ENCODE measurements at places on chromosomes 6 and 20.
A peak's percentile ranks its signal among the peaks of the same experiment; 100 is the strongest.

GRCh38 chr6:52491203-52492069 lies 71.3 kb downstream of the EFHC1 start:
- DNase-seq = no peak

- DNase-seq = no peak
These were observed 2.1 kb upstream of the LAMA5 start for GRCh38 chr20:62368976-62369814.

GRCh38 chr6:21033575-21034026 lies 499.3 kb downstream of the CDKAL1 start:
- no peak for DNase-seq

DNA sequence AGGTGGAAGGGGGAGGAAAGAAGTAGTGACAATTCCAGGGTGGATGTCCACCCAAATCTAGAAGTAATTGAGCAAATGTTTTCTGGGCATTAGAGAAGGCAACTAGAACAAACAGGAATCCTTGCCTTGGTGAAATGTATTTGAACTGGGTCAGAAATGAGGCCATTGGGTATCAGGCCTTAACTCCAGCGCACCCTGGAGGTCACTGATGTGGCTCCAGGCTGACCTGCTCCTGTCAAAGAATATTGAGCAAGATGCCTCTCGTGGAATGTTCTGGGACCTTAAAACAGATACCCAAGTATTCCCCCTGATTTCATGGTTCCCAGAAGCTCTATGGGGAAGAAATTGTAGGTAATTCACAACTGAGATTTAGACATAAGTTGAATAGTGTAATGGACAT lies 6.9 kb downstream of the HLA-DPB1 start:
- DNase-seq = no peak

GRCh38 chr20:49697071-49697470 lies 16.6 kb downstream of the B4GALT5 start:
- DNase-seq = no peak

GRCh38 chr20:11137688-11138087 lies 463.9 kb upstream of the JAG1 start:
- no peak for DNase-seq

DNA sequence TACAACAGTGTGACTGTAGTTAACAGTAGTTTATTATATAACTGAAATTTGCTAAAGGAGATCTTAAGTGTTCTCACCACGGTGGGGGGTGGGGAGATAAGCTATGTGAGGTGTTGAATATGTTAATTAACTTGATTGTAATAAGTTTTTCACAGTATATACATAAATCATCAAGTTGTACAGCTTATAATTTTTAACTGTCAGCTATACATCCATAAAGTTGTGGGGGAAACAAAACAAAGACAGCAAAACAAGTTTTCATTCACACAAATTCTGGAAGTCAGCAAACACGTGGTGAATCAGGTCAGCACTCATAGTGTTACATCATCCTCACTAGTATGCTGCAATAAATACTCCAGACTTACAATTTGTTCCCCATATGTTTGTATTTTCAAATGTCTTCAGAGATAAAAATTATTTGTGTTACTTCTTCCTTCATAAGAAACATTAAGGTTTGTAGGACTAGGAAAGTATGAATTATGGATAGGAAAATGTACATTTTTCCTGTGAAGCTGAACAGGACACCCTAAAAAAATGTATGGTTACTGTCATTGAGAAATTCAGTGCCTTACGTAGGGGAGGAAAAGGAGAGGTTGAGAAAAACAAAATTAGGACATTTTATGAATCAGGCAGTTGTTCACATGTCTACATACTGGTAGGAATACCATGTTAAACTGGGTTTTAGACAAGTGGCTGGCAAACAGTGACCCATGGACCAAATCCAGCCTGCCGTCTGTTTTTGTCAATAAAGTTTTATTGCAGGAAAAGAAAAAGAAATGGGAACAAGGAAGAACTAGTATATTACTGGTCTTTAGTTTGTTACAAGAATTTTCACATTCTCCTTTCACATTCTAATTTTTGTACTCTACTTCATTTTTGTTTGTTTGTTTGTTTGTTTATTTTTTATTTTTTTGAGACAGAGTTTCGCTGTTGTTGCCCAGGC lies 6.0 kb downstream of the SUMO4 start:
- DNase-seq = no peak

DNA sequence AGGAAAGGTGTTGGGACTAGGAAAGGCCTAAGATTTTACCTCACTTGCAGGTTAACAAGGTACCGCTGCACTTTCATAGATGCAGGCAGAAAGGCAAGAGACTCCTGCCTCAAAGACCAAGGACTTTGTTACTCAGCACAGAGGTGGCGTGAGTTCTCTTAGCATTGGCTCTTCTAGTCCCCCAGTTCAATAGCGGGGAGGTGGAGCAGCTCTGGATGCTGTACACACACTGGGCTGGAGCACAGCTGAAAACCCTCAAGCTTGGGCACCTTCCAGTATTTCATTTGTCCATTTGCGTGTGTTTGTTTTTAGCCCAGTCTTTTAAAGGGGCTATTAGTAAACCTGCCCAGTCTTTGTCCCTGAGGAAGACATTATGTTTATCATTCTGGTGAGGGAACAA lies 345.2 kb downstream of the FARS2 start:
- no peak for DNase-seq

DNA sequence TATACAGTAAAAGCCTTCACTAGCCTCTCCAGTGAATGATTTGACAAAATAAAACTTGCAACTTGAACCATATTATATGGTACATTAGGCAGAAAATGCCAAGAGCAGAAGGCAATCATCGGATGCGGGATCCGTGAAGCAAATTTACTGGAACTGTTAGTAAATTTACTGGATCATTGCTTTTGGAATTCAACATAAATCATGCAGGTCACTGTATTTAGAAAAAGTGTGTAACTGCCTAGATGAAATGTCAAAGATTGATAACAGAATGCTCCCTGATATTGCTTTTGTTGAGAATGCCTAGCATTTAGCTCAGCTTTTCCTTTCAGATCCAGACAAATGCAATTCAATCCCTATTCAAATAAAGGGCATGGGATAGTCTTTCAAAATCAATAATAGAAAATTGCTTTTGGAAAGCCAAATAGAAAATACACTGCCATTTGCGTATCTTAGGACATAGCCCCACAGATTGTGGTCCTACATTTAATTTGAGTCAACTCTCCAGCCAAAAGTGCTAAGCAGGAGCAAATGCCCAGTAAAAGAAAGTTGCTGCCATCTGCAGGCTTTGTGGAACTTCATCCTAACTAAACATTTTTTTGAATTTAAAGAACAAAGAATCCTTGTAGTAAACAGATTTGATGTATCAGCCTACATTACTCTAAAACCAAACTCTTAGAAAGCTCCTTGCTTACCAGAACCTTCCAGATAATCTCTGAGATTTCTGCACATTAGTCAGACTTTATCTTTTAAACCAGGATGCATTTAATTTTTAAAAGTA lies 109.5 kb upstream of the HSF2 start:
- no peak for DNase-seq

GRCh38 chr6:32937230-32937633 lies 3.6 kb downstream of the HLA-DMB start:
- no peak for DNase-seq

- DNase-seq = no peak
These were observed 392.4 kb upstream of the HS3ST5 start for GRCh38 chr6:114735025-114735735.

GRCh38 chr6:53794720-53795339 lies at the start of gene LRRC1:
Gene LRRC1 (plus strand): TSS chr6:53795005. CDS start chr6:53795257, 252 bp downstream.
- DNase-seq = peak; percentile 76

GRCh38 chr6:71523548-71523947 lies 234.9 kb downstream of the OGFRL1 start:
- DNase-seq = no peak

DNA sequence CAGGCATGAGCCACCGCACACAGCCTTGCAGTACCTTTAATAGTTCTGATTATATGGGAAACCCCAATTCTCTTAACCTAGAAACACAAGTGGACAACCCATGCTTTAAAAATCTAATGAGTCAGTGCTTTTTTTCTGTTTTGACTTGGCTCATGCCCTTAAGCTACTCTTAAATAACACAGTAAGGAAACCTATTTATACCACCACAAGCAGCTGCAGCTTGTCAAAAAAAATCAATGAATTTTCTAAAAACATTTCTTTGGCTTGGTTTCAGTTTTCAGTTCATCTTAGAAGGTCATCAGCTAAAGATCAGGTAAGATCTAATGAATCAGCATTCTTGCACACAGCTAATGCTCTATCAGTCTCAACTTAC lies 124.1 kb upstream of the DST start:
- DNase-seq = no peak

- DNase-seq = no peak
These were observed 78.4 kb downstream of the RNF144B start for GRCh38 chr6:18465410-18466154.

DNA sequence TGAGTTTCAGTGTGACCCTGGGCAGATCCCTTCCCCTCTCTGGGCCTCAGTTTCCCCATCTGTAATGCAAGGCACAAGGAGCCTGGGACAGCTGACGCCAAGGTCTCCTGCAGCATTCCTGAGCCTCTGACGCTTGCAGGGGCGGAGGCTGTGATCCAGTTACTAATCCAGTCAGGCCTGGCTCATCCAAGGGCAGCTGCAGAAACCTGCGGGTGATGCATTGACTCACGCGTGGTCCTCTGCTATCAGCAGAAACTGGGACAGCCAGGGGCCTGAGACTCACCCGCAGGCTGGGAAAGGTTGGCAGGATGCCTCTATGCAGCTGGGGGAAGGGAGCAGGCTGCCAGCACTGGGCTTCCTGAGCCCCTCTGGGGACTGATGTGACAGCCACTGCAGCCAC lies 65.0 kb upstream of the SIRPA start:
- no peak for DNase-seq

DNA sequence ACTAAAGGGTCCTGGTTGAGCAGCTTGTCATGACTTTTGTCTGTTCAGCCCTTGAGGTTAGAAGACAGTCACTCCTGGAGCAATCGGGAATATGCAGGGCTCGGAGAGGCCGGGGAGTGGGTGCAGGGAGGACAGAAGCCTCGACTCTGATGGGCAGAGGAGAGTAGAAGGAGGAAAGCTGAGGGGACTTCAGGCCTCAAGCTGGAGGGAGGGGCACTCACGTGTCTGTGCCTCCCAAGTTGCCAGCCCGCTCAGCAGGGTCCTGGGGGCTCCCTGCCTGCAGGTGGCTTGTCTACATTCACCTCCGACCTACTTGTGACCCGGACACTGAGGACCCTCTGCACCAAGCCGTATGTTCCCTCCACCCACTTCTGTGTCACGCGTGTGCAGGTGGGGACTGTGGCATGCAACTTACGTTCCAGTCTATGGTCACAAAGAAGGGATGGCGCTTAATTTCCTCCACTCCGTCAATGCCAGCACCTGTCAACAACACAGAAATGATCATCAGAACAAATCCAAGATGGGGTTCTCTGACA lies 86.8 kb upstream of the MPC1 start:
- DNase-seq = no peak

GRCh38 chr6:35492258-35492973 lies 4.5 kb downstream of the TEAD3 start:
- DNase-seq = no peak

- DNase-seq = no peak
These were observed 31.3 kb upstream of the PPP1R3G start for GRCh38 chr6:5053864-5054244.

DNA sequence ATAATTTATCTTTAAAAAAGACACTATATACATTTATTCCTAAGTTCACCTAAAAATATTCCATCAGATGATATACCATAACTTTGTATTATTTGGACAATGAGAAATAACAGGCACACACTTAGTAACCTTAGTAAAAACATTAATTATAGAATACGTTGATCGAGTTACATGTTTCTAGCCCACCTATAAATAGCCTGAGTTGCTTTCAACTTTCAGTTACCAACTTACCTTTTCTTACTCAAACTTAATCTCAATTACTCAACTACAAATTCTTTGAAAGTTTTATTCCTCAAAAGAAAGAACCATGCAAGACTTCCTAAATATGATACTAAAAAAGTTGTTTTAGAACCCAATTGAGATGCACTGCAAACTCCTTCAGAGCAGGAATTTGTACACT lies 12.2 kb downstream of the ARHGAP18 start:
- no peak for DNase-seq

DNA sequence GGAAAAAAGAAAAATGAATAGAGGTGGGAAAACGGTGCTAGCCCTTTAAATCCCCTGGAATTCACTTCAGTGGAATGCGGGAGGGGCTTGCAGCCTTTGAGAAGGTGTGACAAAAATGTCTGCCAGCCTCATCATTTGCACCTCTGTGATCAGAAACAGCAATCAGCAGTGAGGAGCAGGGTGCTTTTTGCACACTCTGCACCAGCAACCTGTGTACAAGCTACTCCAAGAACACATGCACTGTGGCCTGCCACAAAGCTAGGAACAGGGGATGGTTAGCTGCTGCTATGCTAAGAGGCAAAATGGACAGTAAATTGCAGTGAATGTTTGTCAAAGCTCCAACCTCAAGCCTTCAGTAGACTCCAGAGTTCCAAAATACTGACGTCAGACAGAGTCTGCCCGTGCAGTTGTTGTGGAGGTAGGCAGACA lies 29.7 kb downstream of the GINS1 start:
- DNase-seq = no peak

DNA sequence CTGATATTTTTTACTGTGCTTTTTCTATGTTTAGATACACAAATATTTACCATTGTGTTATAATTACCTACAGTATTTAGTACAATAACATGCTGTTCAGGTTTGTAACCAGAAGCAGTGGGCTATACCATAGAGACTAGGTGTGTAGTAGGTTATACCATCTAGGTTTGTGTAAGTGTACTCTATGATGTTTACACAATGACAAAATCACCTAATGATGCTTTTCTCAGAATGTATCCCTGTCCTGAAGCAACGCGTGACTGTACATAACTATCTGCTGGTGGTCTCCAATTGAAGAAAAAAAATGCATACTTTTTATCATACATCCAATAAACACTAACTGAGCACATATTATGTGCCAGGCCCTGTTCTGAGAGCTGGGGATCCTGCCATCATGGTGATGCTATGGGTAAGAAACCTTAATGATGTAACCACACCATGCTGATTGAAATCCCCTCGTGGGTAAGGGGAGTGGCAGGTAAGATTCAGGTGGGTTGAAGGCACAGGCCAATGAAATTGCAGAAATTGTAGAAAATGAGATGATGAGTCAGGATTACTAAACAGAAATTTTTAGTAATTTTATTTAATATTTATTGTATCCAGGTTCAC lies 76.8 kb downstream of the FYN start:
- no peak for DNase-seq

DNA sequence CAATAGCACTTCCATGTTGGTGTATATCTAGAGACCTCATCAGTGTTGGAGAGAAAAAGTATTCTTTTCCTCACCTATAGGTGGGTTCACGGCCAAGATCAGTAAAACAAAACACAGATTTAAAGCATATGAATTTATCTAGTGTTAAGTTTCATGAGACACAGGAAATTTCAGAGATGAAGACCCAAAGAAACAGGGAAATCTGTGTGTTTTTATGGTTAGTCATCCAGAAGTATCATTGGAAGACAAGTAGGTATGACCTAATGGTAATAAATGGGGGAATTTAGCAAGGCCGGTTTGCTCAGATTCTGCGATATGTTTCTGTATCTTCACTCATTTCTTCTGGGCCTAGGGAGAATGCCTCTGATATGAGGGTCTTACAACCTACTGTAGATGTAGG lies 419.6 kb upstream of the MARCKS start:
- DNase-seq = no peak

GRCh38 chr20:845941-846893 lies 12.7 kb downstream of the FAM110A start:
- DNase-seq = no peak
